ENCODE measurements at places on chromosomes 5 and 9. TPM values are rescaled to one million over a fixed set of nuclear protein-coding genes. Genes with fewer than 3 reads are reported as not detected.

C8G gene
- total RNA-seq = not detected

- DNase-seq = no peak
These were observed 7.6 kb downstream of the CD180 start for GRCh38 chr5:67189079-67189354.

DNA sequence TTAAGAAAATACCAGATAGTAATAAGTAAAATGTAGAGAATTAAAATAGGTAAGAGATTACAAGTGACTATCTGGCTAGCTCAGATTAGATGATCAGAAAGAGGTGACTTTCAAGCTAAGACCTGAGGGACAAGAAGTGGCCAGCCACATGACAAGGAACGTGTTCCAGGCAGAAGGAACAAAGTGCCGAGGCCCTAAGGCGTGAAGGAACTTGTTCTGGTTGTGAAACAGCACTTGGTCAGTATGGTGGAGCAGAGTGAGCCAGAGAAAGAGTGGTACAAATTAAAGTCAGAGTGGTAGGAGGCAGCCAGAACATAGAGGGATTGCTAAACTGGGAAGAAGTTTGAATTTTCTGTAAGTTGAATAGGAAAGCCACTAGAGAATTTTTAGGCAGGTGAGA lies 73.6 kb downstream of the ADRB2 start:
- no peak for DNase-seq

GRCh38 chr9:133609311-133610098 lies at the start of gene FAM163B:
TSS of gene FAM163B (minus strand) at chr9:133609389. CDS start at chr9:133580223, 29,166 bp downstream.
- DNase-seq = peak; percentile 18

- peak; percentile 47 for DNase-seq
These were observed 5.1 kb upstream of the RGMB start for GRCh38 chr5:98768160-98768959.

DNA sequence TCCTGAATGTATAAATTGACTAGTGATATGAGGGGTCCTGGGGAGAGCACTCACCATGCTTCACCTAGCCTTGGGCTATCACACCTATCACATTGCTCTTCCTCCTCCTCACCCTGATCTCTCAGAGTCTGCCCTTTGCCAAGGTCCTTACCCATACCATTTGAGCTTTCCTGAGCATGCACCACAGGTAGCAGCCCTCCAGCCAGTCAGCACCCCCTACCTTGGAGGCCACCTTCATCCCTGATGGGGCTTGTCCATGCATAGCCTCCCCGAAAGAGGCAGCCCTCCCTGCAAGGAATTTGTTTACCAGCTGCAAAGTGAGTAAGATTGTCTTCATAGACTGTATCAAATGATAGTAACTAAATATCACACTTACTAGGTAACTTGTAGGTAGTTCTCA lies 83.1 kb downstream of the ALDH7A1 start:
- DNase-seq = no peak

- DNase-seq = no peak
These were observed 21.1 kb downstream of the PITX1 start for GRCh38 chr5:135012951-135013391.

DNA sequence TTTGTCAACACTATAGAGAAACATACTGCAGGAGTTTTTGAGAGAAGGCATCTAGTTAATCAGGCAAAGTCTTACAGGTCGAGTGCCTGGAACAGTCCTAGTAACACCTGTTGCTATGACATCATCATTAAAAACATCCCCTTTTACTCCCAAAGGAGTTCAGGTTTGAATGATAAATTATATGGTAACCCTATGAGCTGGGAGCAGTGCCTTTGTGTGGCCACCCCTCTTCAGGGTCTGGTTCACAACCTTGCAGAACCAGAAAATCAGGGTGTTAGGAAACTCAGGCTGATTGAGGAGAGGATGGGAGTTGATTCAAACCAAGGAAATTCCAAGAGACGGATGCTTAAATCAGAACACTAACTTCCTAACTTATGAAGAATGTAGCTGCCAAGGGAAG lies 179.1 kb upstream of the RASEF start:
- no peak for DNase-seq
